ENCODE measurements at places on chromosomes 4 and X. TPM values are rescaled to one million over a fixed set of nuclear protein-coding genes. Genes with fewer than 3 reads are reported as not detected.

Gene HPGD
- not detected for total RNA-seq

Gene TRMT44
- total RNA-seq = 9.5 TPM

Gene MSANTD1
- 0.09 TPM for total RNA-seq

Gene H2BW2
- total RNA-seq = not detected

Gene RAB9B
- total RNA-seq = 1.5 TPM

Gene FGFRL1
- 5.7 TPM for total RNA-seq

Gene STS
- 8.9 TPM for total RNA-seq

Gene FAT4
- 62.5 TPM for total RNA-seq

Gene AMMECR1
- total RNA-seq = 6.4 TPM

Gene SORBS2
- 45.1 TPM for total RNA-seq

Gene DRD5
- total RNA-seq = not detected

Gene PSAPL1
- not detected for total RNA-seq

Gene BEX5
- total RNA-seq = 1.7 TPM

Gene USP26
- not detected for total RNA-seq

Gene HMX1
- not detected for total RNA-seq

Gene MBTPS2
- total RNA-seq = 4.8 TPM

Gene GPR119
- not detected for total RNA-seq

Gene AR
- 0.26 TPM for total RNA-seq

Gene SMIM10
- total RNA-seq = 2.5 TPM

Gene SERPINA7
- not detected for total RNA-seq

Gene RTL9
- not detected for total RNA-seq

Gene CXXC4
- total RNA-seq = 0.17 TPM

Gene MAGEB3
- not detected for total RNA-seq

Gene CD38
- 10.9 TPM for total RNA-seq

Gene GPR34
- total RNA-seq = not detected

Gene SPP1
- total RNA-seq = not detected

Gene PPP1R2C
- total RNA-seq = not detected

Gene DKK2
- total RNA-seq = under 0.01 TPM

Gene TGIF2LX
- total RNA-seq = not detected

Gene MAGED1
- 54.0 TPM for total RNA-seq

Gene YY2
- total RNA-seq = 1.1 TPM

Gene HNRNPH2
- 108 TPM for total RNA-seq

Gene RPS6KA6
- 0.54 TPM for total RNA-seq

Gene TMPRSS11A
- not detected for total RNA-seq

Gene SLC16A2
- 0.43 TPM for total RNA-seq

Gene LUZP4
- total RNA-seq = not detected

Gene CAPN6
- not detected for total RNA-seq

Gene HCCS
- 17.3 TPM for total RNA-seq

Gene PCDH18
- 0.34 TPM for total RNA-seq

Gene ARMCX4
- 3.9 TPM for total RNA-seq

Gene DNAAF6
- not detected for total RNA-seq

Gene CT45A2
- total RNA-seq = not detected

Gene GPR82
- total RNA-seq = not detected

Gene DGKK
- total RNA-seq = not detected

Gene BEX2
- total RNA-seq = 4.4 TPM

Gene FAM47B
- total RNA-seq = not detected

All from dermis lymphatic vessel endothelial cell (primary cell).